Dermis lymphatic vessel endothelial cell (primary cell): ENCODE measurements at places on chromosomes 16 and 17. TPM values are rescaled to one million over a fixed set of nuclear protein-coding genes. Genes with fewer than 3 reads are reported as not detected.

HAP1 gene
- 0.09 and 0.65 TPM in 2 replicates for total RNA-seq

CCL3 gene
- total RNA-seq: not detected in 2 replicates

HOXB9 gene
- under 0.01 and 0.43 TPM in 2 replicates for total RNA-seq

TBC1D3H gene
- total RNA-seq: not detected in 2 replicates
